ENCODE measurements at places on chromosomes 13 and 19. TPM values are rescaled to one million over a fixed set of nuclear protein-coding genes. Genes with fewer than 3 reads are reported as not detected.

The HIPK4 gene
- total RNA-seq = under 0.01 TPM

The RHPN2 gene
- 4.4 TPM for total RNA-seq

The SKA3 gene
- 6.1 TPM for total RNA-seq

The ZNF544 gene
- total RNA-seq = 27.8 TPM

The ZNF700 gene
- total RNA-seq = 7.2 TPM

The KBTBD7 gene
- total RNA-seq = 6.8 TPM

The NEK5 gene
- total RNA-seq = not detected

The PROZ gene
- not detected for total RNA-seq

The CEACAM6 gene
- not detected for total RNA-seq

The KEAP1 gene
- 99.2 TPM for total RNA-seq

The KLK1 gene
- not detected for total RNA-seq

The LSM14A gene
- total RNA-seq = 112 TPM

The RFPL4AL1 gene
- not detected for total RNA-seq

The GPR18 gene
- not detected for total RNA-seq

The CBY2 gene
- not detected for total RNA-seq

The VSTM2B gene
- not detected for total RNA-seq

The LRRC4B gene
- 1.6 TPM for total RNA-seq

Data from epithelial cell of alveolus of lung (primary cell).